ENCODE measurements at places on chromosomes 16 and 17. TPM values are rescaled to one million over a fixed set of nuclear protein-coding genes. Genes with fewer than 3 reads are reported as not detected.

MPV17L gene
- 0.26 TPM for total RNA-seq

TUBG1 gene
- total RNA-seq: 92.3 TPM

FA2H gene
- total RNA-seq: 0.29 TPM

BEAN1 gene
- not detected for total RNA-seq

RNF43 gene
- 0.52 TPM for total RNA-seq

KRT222 gene
- total RNA-seq: not detected

FBXW10B gene
- total RNA-seq: not detected
